Cerebellum (tissue), 4 donors: ENCODE measurements at places on chromosomes 7 and 10. TPM values are rescaled to one million over a fixed set of nuclear protein-coding genes. Genes with fewer than 3 reads are reported as not detected.

IL2RA gene
- total RNA-seq, result not detected

DNA sequence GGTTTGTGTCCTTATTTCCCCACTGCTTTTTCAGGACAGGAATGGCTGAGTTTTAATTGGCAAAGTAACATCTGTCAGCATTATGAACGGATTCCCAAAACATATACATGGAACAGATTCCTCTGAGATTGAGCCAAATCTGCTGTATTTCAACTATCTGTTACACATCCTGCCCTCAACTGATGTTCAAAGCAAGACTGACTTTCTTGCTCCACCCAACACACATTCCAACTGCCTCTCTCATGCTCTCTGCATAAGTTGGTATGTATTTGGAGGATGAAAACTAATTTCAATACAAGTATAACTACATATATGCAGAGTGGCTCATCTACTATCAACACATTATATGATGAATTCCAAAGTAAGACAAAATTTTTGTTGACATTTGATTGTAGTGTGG lies 342.2 kb downstream of the GATA3 start:
- DNase-seq, result no peak

DNA sequence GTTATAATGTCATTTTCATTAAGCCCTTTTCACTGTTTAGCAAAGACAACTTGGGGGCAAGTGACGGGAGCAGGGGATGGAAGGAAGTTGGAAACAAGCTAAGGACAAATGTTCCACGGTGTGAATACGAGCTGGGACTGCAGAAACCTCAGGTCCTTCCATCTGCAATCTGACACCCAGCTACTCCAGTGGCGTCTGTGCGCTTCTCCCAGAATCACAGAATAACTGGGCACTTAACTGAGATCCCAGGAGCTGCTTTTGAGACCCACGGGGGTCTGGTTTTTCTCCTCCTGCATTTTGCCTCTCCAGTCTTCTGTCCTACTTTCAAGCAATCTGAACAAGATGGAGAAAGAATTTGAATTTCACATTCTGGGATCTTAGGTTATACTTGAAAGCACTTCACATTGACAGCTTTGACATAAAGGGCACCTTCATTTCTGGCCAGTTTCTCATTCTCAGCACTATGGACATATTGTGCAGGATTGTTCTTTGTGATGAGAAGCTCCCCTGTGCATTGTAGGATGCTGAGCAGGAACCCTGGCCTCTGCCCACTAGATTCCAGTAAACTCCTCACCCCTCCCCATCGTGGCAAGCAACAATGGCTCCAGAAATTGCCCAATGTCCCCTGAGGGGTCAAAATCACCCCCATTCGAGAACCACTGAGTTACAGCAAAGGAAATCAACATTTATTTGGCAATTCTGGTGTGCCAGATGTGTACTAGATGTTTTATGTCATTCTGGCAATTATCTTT lies 194.1 kb downstream of the CACNB2 start:
- DNase-seq, result no peak

DNA sequence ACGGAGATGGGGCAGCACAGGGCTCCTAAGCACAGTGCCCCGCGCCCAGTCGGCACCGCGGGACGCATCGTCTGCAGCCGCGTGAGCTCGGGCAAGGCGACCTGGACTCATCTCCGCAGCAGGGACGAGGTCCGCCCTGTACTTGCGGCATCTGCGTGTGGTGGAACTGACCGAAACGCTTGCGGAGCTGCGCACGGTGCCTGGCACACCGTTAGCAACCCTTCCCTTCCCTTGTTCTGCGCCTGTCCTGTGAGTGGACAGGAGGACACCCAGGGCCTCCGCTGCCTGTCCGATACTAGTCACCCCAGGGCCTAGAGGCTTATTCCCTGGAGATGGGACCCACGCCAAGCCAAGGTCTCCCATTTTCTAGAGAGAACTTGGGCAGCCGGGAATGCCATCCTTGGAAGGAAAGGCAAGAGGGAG lies 98.5 kb downstream of the WDR11 start:
- no peak for DNase-seq

GRCh38 chr10:124645467-124646095 lies 98.6 kb downstream of the FAM53B start:
- DNase-seq, result no peak
